ENCODE measurements at places on chromosomes 2 and 18.
A peak's percentile ranks its signal among the peaks of the same experiment; 100 is the strongest.

GRCh38 chr2:23445450-23445868, 60.5 kb downstream of the KLHL29 start:
- no peak for DNase-seq

DNA sequence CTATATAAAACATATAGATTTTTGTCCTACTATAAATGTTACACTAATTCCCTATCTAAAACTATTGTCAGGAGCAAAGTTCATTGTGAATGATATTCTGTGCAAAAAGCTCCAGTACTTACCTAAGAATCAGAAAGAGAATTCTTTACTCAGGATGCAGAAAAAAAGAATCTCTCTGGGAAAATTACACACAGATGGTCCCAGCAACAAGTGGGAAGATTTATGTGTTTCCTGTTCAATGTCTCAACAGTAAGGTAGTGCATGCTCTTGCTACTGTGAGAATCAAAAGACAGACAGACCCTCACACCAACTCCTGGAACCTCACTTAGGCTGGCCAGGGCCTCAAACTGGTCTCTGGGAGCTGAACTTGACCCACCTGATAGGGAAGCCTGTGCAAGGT, 11.2 kb upstream of the NAPG start:
- DNase-seq = no peak

- DNase-seq = no peak
These were observed 117.5 kb downstream of the SCN3A start for GRCh38 chr2:165086337-165086736.

GRCh38 chr2:202022755-202023154, 10.9 kb upstream of the FZD7 start:
- DNase-seq = no peak

DNA sequence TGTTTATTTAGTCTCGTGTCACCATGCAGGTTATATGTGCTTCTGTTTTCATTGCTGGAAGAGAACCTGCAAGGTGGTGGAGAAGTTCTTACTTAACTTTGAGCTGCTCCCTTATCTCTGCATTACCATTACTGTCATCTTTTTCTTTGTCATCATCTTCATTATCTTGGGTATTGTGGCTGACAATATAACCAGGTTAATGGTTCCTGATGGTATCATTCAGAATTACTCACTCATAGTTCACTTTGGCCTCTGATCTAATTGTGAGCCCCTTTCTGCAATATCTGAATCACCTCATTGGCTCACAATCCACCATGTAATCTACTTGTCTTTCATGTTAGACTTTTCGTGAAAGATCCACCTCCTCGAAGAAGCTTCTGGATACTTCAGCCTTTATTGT, 5.0 kb downstream of the CD28 start:
- DNase-seq = no peak

- no peak for DNase-seq
These were observed 105.6 kb upstream of the NOL4 start for GRCh38 chr18:34330308-34330707.

DNA sequence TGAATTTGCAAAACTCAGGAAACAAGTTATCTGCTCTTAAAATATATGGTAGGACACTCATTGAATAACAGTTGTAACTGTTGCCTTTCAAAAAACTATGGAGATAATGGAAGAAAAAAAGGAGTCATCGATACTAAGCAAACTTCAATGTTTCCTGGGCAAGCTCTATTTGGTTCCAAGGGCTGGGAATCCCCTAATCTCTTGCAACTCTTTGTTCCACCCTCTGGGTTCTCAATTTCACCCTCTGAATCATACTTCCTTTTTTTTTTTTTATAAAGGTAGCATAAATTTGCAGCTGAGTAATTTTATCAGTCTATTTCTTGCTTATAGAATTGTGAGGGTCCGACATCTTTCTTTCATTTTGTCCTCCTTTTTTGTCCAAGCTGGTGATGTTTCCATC, 36.7 kb downstream of the SLC9A4 start:
- DNase-seq = no peak

DNA sequence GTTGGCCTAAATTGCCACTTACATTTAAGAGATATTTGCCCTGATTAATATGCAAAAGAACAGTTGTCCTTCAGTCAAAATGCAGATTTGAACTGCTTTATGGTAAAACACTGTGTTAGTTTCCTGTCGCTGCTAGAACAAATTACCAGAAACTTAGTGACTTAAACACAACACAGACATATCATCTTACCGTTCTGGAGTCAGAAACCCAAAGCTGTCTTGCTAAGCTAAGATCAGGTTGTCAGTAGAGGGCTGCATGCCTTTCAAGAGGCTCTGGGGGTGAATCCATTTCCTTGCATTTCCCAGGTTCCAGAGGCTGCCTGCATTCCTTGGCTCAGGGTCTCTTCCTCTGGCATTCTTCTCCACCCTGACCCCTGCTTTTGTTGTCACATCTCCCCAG, 149.5 kb downstream of the FAM161A start:
- no peak for DNase-seq

GRCh38 chr2:211957799-211958198, 580.8 kb downstream of the ERBB4 start:
- no peak for DNase-seq

GRCh38 chr2:191617575-191617974, 60.4 kb upstream of the NABP1 start:
- DNase-seq = peak; percentile 61

DNA sequence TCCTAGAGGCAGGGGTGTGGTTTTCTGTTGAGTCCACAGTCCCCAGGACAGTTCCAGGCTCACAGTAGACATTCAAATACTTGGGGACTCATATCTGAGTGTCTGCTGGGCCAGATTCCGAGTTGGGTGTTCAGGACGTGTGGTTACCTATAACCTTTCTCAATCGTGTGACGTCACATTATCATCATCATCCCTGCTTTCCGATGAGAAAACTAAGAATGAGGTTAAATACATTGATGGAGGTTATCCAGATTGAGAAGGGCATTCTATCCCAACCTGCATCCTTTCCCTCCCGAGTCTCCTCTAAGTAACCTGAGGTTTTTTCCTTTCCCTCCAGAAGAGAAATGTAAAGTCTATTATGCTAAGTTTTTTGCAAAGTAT, 204.6 kb downstream of the MGAT5 start:
- no peak for DNase-seq

GRCh38 chr18:35500113-35500512, 2.4 kb upstream of the INO80C start:
- DNase-seq = no peak

- DNase-seq = peak; percentile 48
These were observed 49.9 kb downstream of the DGKD start for GRCh38 chr2:233404222-233404621.

DNA sequence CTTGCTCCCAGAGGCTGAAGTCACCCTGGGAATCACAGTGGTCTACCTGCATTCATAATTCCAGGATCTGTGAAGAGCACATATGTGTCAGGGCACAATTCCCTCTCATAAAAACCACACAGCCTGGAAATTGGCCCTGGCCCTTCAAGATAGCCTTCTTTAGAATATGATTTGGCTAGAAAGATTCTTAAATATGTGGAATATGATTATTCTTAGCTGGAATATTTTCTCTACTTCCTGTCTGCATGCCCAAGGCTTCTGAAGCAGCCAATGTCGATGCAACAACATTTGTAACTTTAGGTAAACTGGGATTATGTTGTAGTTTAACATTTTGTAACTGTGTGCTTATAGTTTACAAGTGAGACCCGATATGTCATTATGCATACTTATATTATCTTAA, 24.2 kb downstream of the ICOS start:
- no peak for DNase-seq

GRCh38 chr18:62346333-62347088, 21.4 kb downstream of the TNFRSF11A start:
- no peak for DNase-seq

DNA sequence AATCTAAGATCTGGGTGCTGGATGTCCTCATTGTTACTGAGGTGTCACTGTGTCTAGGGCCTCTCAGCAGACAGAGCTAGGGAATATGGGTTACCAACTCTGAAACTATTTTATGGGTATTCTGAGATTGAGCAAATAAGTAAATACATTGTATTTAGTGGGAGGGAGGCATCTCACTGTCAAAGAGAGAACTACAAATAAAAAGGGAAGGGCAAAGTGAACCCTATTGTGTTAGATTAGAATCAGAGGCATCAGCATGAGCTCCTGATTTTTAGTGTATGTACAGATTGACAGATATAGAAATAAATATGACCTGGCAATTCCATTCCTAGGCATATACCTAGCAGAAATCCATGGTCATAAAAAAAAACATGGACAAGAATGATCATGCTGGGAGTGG, 33.9 kb upstream of the RAB6C start:
- no peak for DNase-seq

DNA sequence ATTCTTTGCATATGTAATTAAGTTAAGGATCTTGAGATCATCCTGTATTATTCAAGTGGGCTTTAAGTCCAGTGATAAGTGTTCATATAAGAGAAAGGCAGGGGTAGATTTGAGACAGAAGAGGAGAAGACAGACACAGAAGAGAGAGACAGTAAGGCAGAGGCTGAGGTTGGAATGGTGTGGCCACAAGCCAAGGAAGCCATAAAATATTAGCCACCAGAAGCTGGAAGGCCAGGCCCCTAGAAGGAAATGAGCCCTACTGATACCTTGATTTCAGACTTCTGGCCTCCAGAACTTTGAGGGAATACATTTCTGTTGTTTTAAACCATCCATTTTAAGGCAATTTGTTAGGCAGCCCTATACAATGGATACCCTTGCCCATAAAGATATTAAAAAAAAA, 66.9 kb upstream of the DLX2 start:
- no peak for DNase-seq

GRCh38 chr2:105261061-105261460, 19.5 kb downstream of the GPR45 start:
- DNase-seq = no peak

GRCh38 chr2:130878316-130878715, 41.6 kb downstream of the ARHGEF4 start:
- DNase-seq = no peak
